ENCODE measurements at places on chromosomes 11 and 22.

DNA sequence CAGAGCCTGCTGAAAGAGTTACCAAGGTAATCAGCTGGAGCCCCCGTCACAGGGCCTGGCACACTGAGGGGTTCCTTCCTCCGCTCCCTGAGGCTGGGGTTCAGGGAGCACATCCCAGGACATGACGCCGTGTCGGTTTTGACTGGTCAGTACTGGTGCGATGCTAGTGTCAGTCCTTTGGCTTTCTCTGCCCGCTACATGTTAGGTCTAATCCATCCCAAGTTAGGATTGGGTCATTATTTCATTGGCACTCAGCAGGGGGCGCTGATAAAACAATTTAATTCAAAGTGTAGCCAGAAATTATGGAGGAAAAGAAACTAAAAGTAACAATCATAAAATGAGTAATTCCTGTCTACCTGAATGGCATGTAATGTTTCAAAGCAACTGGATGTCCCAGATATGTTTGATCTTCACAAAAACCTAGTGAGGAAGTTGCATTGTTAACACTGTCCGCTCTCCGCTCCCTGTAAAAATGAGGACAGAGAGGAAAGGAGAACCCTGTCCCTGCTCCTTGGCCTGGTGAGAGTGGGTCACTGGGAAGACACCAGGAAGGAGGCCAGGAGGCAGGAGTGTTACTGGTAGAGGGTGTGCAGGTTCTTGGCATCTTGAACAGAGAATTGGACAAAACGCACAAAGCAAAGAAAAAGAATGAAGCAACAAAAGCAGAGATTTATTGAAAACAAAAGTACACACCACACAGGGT is 27.1 kb downstream of the TSKU start:
- DNase-seq: no peak

- DNase-seq: no peak
These were observed 8.4 kb downstream of the OR10V1 start for GRCh38 chr11:59705294-59705693.

- no peak for DNase-seq
These were observed 82.5 kb downstream of the LARGE1 start for GRCh38 chr22:33837826-33838225.

DNA sequence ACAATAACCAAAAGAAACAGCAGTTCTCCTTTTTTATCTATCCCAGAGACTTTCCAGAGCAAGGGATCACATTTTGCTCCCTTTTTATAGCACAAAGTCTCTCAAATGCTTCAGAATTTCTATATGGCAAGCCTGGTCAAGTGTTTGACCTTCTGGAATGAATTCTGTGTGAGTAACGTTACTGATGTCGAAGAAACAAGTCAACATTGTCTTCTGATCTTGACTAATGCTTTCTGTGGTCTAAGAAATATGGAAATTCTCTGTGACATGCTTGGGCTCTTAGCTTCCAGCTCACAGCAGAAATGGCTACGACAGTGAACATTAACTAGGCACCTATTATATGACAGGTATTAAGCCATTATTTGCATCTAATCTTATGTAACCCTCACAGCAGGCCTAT is 411.7 kb downstream of the CADM1 start:
- DNase-seq: no peak

- no peak for DNase-seq
These were observed 17.2 kb upstream of the FGF3 start for GRCh38 chr11:69836401-69836800.

Measured in brain (organoid and tissue), 16 donors.